ENCODE measurements at places on chromosomes 1 and 21.
A peak's percentile ranks its signal among the peaks of the same experiment; 100 is the strongest.

DNA sequence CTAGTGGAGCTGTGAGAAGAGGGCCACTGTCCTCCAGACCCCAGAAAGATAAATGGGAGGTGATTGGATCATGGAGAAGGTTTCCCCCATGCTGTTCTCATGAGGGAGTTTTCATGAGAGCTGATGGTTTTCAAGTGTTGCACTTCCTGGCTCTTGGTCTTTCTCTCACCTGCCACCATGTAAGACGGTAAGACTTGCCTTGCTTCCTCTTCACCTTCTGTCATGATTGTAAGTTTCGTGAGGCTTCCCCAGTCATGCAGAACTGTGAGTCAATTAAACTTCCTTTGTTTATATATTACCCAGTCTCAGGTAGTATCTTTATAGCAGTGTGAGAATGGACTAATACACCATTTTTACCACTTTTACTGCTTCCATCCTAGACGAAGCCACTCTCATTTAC, 27.6 kb downstream of the GPR88 start:
- no peak for DNase-seq

DNA sequence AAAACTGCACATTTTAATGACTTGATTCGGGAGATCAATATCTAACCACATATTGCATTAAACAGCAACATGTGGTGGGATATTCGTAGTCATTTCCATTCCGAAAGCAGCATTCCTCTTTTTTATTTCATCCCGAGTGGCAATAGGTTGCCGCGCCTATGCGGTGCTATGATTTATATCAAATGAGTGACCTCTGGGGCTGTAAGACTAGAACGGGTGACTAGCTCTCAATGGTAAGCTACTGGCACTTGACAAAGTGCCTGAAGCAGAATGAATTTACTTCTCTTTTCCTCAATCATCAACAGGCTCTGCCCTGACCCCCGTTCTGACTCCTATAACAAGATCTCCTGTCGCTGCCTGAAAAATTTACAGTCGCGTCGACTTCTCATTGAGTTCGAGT, 162.3 kb downstream of the ZNF281 start:
- no peak for DNase-seq

GRCh38 chr21:46226920-46227599, 1.5 kb downstream of the LSS start:
- DNase-seq, result peak; percentile 67

- peak; percentile 86 for DNase-seq
Measured at GRCh38 chr1:54407404-54408146, 1.4 kb upstream of the SSBP3 start.

DNA sequence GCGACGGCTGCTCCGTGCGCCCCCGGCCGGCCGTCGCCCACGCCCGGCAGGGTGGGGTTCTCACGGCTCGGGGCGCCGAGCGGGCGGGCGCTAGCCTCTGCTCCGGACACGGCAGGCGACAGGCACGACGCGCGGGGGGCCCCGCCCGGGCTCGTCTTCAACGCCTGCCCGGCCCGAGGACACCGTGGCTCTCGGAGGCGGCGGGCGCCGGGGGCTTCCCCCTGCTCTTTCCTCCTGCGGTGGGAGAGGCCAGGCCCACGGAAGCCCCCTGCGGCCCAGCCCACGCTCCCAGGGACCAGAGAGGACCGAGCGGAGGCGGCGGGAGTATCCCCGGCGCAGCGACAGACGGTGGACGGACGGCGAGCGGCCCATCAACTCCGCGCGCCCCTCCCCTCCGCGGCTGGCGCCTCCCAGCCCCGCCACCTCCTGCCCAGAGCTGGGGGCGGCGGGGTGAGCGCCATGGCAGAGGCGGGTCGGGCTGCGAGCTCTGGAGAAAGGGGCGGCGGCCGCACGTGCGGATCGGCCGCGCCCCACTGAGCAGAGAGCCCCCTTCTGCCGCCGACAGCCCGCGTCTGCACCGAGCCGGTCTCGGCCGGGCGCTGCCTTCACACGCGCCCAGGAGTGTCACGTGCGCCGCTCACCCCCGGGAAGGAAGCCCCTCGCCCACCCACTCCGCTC, at the start of the genes SHE and TDRD10:
TSS of gene SHE (minus strand) at position 347 of the 678 bp plus-strand sequence. CDS start 386 bp downstream, outside the sequence.
TSS of gene TDRD10 (plus strand) at position 154 of the 678 bp plus-strand sequence. CDS start 4,685 bp downstream, outside the sequence.
- peak; percentile 70 for DNase-seq

GRCh38 chr1:192951691-192952460, 107.3 kb downstream of the UCHL5 start:
- no peak for DNase-seq

- DNase-seq, result no peak
Measured at GRCh38 chr1:56156971-56157876, 422.1 kb downstream of the PLPP3 start.

GRCh38 chr1:241934866-241935265, 22.7 kb upstream of the BECN2 start:
- DNase-seq, result no peak

- DNase-seq, result no peak
Measured at GRCh38 chr1:55636696-55637095, 421.5 kb upstream of the USP24 start.
